CD4-positive, alpha-beta T cell treated with Interleukin-21 for 1 hour (primary cell): ENCODE measurements at places on chromosomes 2 and 18.

- no peak for DNase-seq
These were observed 3.5 kb downstream of the SNTG2 start for GRCh38 chr2:953975-954686.

DNA sequence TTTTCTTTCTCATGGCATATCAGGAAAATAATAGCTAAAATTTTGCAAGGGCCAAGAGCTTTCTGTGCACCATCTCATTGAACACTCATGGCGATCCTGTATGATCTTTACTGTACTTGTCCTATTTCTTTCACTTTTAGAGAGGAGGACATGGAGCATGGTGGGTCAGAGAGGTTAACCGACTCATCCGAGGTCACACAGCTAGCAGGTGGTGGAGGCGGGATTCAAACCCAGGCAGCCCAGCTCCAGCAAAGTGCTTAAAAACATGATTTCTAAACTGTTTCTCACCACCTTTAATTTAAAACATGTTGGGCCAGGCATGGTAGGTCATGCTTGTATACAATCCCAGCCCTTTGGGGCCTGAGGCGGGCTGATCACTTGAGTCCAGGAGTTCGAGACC is 6.4 kb downstream of the NGEF start:
- no peak for DNase-seq

GRCh38 chr2:70986499-70987189 is 8.0 kb downstream of the TEX261 start:
- DNase-seq: no peak

GRCh38 chr2:6072276-6072675 is 380.1 kb downstream of the SOX11 start:
- no peak for DNase-seq

DNA sequence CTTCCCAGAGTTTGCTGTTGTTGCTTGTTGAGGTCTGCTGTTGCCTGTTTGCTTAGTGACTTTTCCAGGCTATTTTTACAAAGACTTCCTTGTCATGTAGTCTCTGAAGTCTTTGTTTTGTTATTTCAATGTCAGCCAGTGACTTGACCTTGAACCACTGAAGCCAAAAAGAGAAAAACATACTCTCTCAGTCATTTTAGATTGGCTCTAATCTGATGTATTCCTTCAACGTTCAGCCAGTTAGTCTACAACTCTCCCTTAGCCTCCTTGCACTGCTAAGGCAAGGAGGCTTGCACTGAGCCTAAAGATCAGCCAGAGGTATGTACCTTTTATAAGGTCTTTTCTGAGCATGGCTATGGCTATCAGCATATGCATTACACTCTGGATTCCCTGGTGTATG is 27.9 kb downstream of the KIAA1328 start:
- no peak for DNase-seq

- DNase-seq: no peak
These were observed 18.8 kb upstream of the TMX3 start for GRCh38 chr18:68733707-68734106.

DNA sequence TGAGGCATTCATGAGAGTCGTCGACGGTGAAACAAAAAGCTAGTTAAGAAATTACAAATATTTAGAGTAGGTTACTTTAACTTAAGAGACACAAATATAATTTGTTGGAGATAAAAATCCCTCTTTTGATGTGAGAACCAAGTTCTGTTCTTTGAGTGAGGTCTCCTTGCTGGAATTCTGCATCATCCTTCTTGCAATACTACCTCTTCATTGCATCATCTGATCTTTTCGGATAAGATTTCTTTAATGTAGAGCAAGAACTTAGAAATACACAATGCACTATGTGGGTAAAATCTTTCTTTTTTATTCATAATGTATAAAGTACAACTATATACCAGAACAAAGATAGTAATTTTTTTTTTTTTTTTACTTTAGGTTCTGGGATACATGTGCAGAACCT is 118.4 kb downstream of the ARL4C start:
- DNase-seq: no peak

- no peak for DNase-seq
These were observed 2.4 kb downstream of the CYP26B1 start for GRCh38 chr2:72145289-72145657.

DNA sequence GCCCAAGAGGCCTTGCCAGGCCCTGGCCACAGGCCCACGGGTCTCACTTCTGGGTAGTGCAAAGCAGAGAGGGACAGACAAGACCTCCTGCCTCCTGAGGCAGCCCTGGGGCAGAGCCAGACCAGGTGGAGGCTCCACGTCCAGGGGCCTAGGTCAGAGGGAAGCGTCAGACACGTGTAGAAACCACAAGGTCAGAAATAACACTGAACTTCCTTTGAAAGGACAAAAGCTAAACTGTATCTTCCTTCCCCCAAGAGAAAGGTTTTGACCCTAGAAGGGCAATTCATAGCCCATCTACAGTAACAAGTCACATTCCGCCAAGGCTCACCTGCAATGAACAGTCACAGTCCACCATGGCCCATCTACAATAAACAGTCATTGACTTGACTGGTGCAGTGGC is 17.9 kb downstream of the SDC1 start:
- DNase-seq: no peak

- no peak for DNase-seq
These were observed 125.0 kb downstream of the SPHKAP start for GRCh38 chr2:228056293-228057097.

- DNase-seq: no peak
These were observed 86.0 kb downstream of the PTRHD1 start for GRCh38 chr2:24707143-24707542.

- peak; percentile 86 for DNase-seq
These were observed at the start of gene MGAT4A for GRCh38 chr2:98731041-98731893. TSS of gene MGAT4A (minus strand) at chr2:98731132. CDS start at chr2:98726332, 4,800 bp downstream.

DNA sequence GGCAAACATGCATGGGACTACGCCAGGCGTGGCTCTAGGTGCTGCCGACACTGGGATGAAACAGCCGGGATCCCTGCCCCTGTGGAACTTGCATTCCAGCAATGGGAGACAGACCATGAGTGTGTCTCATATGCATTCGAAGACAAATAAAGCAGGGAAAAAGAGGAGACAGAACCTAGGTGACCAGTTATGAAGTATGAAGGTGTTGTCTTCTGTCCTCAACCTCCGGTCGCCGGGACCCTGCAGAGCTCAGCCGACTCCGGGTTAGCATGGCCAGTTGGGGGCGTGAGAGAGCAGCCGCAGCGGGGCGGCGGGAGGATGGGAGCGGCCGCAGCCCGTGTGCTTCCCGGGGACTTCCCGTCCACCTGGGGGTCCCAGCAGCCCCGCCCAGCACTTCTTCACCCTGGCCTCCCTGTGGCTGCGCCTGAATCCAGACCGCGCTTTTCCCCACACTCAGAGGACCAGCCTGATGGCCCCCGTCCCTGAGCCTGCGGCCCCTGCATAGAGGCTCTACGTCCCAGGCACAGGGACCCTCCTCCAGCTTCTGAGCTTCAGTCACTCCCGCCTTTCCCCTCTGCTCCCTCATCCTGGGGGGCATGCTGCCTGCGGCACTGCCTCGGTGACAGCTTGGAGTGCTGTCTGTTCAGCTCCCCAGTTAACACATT is 11.4 kb downstream of the ID2 start:
- peak; percentile 27 for DNase-seq

DNA sequence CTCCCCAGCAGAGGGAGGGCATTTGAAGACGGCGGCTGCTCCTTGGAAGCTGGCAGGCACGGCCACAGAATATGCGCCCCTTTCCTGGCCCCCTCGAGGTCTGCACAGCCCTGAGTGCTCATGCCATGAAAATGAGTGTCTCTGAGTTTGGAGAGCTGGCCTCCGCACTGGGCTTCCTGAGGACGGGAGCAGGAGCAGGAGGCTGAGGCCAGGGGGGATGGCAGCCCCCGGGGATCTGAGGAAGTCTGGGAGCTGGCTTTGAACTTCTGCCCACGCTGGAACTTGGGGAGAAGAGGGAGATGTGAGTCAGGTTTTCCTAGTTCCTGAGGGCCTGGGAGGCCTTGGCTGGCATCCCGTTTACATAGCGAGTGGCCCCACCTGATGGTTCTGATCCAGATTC is 47.0 kb downstream of the RRM2 start:
- no peak for DNase-seq

DNA sequence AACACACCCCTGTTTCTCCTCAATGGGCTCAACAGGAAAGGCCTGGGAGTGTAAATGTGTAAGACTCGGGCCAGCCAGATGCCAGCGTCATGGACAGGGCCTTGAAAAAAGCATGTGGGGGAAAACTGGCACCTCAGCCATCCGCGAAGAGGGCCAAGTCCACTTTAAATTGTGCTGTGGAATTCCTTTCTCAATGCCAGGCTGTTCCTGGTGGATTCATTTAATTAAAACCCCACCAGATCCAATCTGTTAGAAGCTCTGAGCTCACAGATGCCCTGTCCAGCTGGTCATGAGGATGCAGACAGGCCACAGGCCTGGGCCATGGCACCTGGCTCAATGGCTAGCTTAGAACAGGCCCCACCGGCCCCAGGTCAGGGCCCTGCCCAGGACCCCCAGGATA is 24.8 kb downstream of the KCNK3 start:
- DNase-seq: no peak

DNA sequence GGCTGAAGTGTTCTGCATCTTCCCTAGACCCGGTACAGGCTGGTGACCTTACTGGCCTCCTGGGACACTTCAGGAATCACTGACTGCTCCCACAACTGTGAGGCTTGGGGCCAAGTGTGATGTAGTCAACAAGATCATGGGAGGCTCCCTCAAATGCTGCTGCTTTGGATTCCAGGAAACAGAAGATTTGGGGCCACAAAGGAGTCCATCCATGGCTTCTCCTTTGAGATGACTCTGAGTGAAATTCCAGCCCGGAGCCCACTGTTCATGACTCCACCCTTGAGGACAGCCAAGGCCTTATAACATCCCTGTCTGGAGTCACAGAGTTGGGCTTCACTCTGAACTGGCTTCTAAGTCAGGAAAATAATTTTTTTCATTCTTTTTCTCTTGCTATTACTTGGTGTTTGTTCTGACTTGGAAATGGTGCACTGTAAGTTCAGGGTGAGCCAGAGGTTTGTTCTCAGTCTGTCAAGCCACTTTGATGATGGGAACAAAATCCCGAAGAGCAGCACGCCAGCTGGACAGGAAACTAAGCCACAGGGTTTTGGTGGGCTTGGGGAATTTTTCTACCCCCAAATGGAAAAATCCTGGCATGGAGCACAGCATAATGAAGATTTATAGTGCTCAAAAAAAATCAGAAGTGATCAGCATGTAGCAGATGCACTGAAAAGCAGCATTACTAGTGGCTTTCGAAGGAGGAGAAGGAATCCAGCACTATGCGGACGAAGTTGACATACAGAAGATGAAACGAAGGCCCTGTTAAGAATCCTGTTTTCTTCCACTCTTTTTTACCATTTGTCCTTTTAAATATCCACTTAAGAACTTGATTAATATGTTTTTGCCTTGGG is 98.1 kb upstream of the ZFP36L2 start:
- no peak for DNase-seq

- no peak for DNase-seq
These were observed 13.9 kb upstream of the PAIP2B start for GRCh38 chr2:71240794-71241193.

GRCh38 chr2:182744490-182744889 is 28.4 kb downstream of the DNAJC10 start:
- no peak for DNase-seq

- no peak for DNase-seq
These were observed 122.1 kb downstream of the ACOXL start for GRCh38 chr2:110854355-110855081.
